ENCODE measurements at places on chromosomes 5 and 9.
A peak's percentile ranks its signal among the peaks of the same experiment; 100 is the strongest.

DNA sequence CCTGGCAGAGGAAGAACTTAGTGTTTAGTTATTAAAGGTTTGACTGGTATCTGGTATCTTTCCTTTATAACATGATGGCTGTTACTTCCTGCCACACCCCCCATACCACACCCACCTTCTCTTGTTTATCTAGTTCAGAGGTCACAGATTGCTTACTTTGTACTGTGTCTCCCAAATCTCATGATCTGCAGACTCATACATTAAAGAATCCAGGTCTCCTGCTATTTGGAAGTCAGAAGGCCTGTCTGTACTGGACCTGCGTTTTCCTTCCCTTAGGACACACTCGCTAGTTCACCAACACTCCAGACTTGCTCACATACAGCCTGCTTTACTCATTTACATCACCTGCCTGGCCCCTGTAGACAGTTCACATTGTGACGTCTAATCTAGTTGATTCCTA lies 39.3 kb downstream of the NUDT12 start:
- no peak for DNase-seq

GRCh38 chr9:115350548-115350947 lies 232.6 kb upstream of the TNC start:
- DNase-seq = no peak

- DNase-seq = no peak
Measured at GRCh38 chr5:17992291-17992690, 358.0 kb downstream of the TAF11L14 start.

DNA sequence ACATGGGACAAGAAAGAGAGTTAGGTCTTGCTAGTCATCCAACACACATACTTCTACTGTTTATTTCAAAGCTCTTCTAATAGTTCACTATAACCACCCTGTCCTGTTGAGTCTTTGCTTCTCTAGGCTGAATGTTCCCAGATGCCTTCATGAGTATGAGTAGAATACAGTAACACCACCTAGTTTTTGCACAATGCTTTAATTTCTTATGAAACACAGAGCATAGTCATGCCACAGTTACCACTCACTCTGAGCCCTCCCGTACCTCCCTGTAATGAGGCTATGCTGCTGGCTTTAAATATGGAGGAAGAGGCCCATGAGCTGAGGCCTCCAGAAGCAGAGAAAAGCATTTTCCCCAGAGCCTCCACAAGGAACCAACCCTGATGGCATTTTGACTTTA lies 75.0 kb upstream of the SLC1A3 start:
- DNase-seq = no peak

GRCh38 chr9:68574150-68574549 lies 33.5 kb upstream of the TMEM252 start:
- DNase-seq = no peak

DNA sequence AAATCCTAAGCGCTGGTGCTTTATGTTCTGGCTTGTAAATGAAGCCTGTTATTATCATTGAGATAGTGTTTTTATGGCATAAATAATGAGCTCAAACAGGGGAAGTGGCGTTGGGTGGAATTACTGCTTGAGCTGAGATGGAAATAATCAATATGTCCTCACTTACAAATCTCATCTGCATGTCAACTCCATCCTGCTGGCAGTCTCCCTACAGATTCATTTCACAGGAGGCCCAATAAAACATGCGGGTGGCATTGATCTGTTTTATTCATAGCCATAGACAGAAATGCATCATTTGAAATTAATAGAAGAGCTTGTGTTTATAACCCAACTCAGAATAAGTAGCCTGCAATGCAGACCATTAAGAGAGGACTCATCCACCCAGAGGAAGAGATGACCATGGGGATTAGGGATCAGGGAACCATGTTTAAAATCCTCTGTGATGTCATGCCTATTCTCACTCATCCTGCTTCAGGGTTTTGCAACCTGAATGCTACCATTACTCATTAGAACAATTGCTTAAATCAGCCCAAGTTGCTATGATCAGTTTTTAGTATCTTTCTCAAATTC lies 680.4 kb downstream of the TLR4 start:
- no peak for DNase-seq

GRCh38 chr5:160001457-160001856 lies 7.5 kb upstream of the TTC1 start:
- no peak for DNase-seq

DNA sequence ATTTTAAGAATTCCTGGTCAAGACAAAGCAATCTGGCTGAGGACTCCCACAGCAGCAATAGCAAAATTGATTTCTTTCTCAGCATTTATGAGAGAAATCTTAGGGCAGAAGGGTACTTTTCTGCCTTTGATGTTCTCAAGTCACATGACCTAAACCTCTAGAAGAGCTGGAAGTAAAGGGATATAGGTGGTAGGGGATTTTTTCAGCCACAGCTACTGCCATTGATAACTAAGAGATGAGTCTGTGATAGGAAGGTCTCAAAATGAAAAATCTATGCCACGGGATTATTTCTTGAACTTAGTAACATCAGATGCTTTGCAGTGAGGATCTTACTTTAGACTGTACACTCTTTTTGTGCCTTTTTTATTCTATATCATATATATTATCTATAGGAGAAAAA lies 35.6 kb downstream of the IL6ST start:
- DNase-seq = no peak

DNA sequence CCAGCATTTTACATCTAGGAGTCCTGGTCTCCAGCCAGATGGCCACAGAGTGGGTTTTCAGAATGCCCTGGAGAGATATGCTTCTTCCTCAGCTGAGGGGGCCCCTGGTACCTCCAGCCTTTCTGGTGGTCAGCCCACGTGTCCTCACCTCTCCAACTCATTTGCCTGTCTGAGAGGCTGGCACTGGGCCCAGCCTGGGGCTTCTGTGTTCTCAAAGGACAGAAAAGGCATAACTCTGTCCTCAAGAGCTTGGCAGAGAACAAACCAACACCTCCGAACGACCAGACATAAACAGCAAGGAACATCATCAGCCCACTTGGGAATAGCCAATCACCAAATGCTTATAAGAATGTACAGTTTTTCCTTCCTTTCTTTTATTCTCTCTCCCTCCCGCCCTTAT lies 17.1 kb downstream of the ENG start:
- DNase-seq = no peak

DNA sequence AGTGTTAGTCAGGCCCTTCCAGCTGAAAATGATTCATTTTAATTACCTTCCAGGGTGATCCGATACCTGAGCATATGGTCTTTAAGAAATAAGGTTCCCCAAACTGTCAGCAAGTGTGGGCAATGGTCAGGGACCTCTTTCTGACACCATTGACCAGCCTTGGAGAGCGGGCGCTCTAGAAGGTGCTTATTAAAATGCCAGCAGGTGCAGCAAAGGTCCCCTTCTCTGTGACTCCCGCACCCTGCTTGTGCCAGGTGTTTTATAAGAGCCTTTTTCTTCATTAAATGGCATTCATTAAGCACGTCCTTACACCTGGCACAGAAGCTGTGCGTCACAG lies 85.3 kb downstream of the MVB12B start:
- DNase-seq = no peak

- no peak for DNase-seq
Measured at GRCh38 chr9:3027210-3027609, 183.3 kb upstream of the PUM3 start.

DNA sequence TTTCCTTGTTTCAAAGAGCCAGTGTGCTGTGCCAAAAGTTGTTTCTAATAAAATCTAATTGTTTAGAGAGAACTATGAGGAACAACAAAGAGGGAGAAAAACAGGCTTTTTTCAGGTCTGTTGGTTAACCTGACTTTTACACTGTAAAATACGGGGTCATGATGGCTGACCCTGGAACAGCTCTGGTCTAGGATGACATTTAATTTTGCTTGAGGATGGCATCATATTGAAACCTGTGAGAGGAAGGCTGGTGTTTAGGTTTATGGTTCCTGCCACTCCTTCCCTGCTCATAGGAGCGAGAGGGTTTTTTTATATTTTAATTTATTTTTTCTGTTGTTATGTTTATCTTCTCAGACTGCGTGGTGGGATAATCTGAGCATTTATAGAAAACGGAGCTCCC lies 327.6 kb downstream of the KDM4C start:
- DNase-seq = no peak

GRCh38 chr9:100472788-100473275 lies at the start of gene TMEFF1:
Gene TMEFF1 (plus strand): TSS chr9:100473149. CDS start chr9:100473545, 396 bp downstream.
- no peak for DNase-seq

GRCh38 chr5:83494666-83495065 lies 23.1 kb downstream of the VCAN start:
- no peak for DNase-seq

DNA sequence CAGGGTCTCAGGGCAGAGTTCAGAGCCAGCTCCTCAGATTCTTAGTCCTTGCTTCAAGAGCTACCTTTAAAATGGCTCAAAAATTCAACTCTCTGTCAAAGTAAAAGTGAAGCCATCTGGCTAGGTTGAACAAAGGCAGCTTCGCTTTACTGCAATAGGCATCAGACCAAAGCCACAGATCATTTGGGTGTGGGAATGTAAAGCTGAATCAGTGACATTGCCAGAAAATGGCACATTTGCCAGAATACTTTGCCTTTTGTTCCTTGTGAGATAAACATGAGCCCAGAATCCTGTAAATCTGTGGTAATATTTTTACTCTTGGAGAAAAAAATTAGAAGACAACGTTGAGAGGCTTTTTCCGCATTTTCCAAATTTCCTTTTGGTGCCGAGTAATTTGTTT lies 210.5 kb downstream of the PALM2AKAP2 start:
- no peak for DNase-seq

DNA sequence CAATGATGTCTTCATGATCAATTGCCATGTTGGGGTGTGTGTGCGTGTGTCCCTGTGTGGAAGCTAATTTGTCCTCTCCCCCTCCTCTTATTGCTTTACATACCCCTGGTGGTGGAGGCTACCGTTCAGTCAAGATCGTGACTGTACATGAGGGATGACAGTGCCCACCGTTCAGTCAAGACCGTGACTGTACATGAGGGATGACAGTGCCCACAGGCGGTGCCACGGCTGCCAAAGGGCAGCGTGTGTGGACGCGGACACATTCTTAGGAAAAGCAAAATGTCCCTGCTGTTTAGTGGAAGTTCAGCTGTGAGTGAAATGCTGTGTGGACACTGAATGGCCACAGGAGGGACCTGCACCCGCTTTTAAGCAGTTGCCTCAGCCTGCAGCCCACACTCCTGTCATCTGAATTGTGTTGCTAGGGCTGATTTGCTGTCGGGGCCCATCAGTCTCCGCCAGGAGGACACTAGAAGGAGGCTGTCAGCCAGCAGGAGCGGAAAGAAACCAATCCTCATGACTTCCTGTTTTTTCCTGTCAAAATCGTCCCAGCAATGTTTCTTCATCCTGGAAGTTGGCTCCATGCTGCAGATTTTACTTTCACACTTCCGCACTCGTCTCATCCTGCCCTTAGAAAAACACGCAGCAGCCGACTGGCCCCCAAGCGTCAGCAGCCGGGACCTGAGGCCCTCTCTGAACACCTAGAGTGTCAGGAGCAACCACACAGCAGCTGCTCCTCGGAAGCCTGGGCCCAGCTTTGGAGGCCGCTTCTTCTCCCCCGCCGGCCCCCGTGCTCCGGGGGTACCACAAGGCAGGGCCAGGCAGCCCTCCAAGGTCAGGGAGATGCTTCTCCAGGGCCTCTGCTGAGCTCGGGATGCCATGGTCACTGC lies 9.1 kb downstream of the OR2V1 start:
- DNase-seq = no peak

GRCh38 chr5:7877851-7878250 lies 8.9 kb downstream of the MTRR start:
- DNase-seq = no peak

DNA sequence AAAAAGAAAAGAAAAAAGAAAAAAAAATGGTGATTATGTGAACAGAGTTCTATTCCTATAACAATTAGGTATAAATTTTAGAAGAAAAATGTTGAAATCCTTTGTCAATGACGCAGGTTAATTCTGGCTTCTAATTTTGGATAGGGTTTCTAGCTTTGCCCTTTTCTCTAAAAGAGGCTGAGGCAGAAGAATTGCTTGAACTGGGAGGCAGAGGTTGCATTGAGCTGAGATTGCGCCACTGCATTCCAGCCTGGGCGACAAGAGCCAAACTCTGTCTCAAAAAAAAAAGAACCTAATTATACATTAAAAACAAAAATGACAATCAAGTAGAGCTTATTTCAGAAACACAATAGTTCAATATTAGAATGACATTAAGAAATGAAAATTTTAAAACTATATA lies 2.9 kb downstream of the STXBP1 start:
- DNase-seq = no peak

- DNase-seq = no peak
Measured at GRCh38 chr5:153891394-153891793, 147.3 kb downstream of the FAM114A2 start.

DNA sequence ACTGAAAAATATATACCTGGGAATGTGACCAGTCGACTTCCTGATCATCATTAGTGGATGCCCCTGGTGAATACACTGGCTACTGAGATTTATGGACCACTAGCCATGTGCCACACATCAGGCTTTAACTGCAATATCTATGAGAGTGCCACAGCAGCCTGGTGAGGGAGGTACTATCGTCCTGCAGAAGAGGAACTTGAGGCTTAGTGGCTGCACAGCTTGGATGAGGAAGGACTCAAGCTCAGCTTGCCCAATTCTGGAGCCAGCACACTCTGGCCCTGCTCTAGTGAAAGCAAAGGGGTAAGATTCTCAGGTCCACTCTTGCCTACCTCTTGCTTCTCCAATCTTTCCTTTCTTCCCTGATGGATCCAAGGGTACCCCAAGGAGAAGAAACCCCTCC lies 129.3 kb downstream of the ENTREP1 start:
- peak; percentile 22 for DNase-seq

DNA sequence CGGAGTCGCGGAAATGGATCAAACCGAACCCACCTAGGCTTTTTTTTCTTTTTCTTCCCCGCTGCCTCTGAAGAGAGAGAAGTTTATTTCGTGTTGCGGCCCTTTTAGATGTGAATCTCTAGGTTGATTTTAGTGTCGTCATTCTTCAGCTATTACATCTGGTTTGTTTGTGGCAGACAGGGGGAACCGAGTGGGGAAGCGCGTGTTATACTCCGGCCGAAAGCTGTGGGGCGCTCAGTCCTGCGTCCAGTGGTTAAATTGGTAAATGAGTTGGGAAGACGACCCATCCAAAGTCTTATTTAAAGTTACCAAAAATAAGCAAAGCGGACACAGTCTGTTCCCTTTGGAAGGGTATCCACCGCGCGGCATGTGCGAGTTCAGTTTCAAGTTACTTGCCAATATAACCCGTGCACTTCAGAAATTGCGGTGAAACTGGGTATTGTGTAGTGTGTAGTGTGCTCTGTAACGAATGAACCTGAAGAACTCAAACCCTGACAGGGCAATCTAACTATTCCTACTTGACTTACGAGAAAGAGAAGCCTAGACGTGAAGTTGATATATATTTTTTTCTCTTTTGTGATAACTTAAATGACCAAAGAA lies 1.3 kb downstream of the MAN2A1 start:
- peak; percentile 69 for DNase-seq

DNA sequence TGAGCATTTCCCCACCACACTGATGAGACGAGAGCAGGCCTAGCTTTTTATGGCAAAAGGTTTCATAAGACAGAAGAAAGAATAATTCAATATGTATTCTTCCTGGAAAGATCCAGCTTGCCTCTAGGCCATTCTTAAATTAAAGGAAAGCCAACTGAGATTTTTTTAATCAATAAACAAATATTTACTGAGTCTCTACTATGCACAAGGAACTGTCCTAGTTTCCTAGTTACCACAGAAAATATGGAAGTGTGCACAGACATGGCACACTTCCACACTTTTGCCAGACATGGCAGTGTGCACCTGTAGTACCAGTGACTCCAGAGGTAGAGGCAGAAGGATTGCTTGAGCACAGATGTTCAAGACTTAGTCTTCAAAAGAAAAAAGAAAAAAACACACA lies 281.0 kb downstream of the CETN3 start:
- DNase-seq = no peak

GRCh38 chr9:32306006-32306405 lies 78.4 kb upstream of the ACO1 start:
- no peak for DNase-seq

- no peak for DNase-seq
Measured at GRCh38 chr5:114265432-114266060, 96.3 kb upstream of the KCNN2 start.

Measured in CD4-positive, alpha-beta T cell treated with Interleukin-15 for 1 hour (primary cell).